ENCODE measurements at places on chromosomes 1 and 21.

DNA sequence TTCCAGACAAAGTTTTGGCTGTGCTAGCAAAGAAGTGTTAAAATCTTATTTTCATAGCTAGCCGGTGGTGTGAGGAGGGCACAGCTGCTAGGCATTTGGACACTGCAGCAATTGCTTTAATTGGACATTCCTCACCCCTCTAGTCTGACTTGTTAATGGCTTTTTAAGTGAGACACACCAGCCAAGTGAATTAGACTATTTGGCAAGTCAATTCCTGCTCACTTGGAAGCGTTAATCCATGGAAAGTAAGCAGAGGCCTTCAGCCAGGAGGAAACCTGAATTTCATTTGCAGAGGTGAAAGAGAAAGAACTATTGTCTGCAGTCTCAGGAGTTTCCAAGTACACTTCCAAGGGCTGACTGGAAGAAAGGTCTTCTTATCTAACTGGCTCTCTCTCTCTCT lies 175.7 kb downstream of the ST6GALNAC3 start:
- DNase-seq, result no peak

- no peak for DNase-seq
Measured at GRCh38 chr1:94425821-94426484, 7.8 kb downstream of the ABCD3 start.

DNA sequence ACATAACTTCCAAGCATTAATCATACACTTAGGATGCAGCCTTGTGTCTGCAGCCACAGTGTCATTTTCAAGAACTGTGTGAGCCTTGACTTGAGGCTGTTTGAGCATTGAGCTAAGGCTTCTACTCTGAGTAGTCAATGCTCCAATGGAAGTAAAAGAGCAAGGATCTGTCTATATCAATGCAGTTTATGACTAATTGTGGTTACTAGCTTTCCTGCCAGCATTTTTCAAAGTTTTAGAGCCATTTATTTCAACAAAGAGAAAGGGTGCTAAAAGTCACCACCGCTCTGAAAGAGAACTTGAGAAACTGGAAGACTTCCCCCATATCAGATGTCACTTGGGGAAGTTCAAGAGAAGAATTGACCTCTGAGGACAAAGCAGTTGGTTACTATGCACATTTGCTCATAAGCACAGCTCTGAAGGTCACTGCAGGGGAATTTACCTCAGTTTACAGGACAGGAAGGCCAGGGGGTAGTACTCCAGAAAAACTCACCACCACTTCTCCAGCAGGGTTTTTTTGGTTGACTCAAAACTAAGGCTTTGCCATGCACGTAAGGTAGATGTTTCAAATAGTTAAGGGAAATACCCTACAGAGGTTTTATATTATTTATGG lies 24.5 kb upstream of the RGS1 start:
- DNase-seq, result peak; percentile 86

GRCh38 chr1:56948403-56949023 lies 17.3 kb downstream of the C8B start:
- DNase-seq, result peak; percentile 75

- peak; percentile 95 for DNase-seq
Measured at GRCh38 chr21:17454315-17455027, 58.4 kb upstream of the CXADR start.
